ENCODE measurements at places on chromosomes 1 and 21.

DNA sequence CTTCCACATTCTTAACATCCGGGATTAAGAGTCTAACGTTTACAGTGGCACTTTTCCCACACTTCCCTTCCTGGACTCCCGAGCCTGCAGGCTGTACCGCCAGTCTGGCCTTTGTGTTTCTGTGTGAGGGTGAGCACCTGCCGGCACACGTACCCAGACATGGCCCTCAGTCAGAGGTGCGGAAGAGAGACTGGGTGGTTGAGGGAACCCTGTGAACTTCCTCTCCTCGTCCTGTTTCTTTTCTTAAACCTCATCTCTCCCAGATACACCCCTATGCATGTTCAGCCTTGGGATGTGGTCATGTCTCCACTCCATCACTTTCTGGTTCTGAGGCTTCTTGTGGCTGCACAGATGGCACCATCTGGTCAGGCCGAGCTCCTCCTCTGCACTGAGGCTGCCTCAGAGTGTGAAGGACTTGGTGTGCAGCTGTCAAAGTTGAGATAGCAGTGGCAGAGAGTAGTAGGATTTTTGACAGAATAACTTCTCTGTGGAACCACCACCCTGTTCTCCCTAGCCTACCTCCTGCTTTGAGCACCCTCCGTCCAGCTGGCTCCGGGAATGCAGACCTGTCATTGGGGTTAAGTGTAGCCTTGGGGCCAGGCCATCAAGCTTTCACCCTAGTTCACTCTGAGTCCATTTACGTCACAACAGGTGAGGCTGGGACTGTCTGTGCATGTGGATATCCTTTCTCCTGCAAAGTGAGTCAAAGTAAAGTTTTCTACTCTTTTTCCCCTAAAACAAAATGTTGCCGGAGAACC, 31.4 kb downstream of the VASH2 start:
- no peak for DNase-seq

DNA sequence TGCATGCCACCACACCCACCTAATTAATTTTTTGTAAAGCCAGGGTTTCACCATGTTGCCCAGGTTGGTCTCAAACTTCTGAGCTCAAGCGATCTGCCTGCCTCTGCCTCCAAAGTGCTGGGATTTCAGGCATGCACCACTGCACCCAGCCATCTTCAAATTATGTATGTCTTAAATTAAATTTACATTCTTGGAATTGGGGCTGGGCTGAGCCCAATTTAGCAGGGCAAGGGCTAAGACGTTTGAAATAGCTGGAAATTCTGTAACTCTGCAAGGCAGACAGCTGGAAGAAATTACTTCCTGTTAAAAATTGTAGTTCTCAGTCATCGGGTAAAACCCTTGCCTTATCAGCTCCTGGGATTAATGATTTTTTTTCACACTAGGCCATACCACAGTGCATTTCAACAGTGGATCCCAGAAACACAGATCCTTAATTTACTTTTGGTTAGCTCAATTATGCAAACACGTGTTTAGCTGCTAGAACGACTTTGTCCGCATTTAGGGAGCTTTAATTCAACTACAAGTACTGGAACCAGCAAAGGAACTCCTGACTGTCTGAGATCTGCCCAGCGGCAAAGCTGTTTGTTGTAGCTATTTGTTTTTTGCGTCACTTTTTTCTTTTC, 83.3 kb downstream of the OLFML3 start:
- no peak for DNase-seq

GRCh38 chr1:230819976-230820375, 48.3 kb downstream of the C1orf198 start:
- DNase-seq, result no peak

GRCh38 chr1:238439511-238439910, 548.8 kb upstream of the ZP4 start:
- no peak for DNase-seq

DNA sequence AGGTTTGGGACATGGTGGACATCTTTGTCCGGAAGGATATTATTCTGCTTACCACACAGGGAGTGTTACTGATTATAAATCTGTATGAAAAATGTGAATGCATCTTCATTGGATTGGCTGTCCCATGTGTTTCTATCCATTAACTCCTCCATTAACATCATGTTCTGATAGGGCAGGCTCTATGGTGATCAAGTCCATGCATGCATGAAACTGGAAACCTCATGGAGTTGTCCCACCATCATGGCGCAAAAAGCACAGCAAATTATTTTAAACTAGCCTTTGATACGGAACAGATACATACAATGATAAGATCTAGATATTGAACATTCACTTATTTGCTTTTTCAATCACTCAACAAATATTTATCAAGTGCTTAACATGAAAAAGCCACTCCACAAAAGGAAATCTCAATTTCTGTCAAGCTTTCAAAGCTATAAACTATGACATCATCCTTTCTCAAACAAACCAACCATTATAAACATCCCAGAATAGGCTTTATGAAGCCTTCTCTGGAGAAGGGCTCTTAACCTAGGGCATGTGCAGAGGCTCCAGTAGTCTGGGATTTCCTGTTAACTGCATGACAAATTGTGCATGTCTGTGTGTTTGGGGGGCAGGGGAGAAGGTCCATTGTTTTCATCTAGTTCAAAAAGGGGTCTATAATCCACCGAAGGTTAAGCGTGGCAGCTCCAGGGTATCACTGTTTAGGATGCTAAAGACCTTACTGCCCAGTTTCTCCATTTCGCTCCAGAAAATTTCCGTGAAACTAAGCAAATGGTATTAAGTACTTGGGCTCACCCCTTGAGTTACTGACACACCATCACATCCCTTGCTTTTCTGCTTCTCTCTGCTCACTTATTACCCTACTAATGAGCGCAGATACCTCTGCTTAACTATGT, 46.1 kb downstream of the ADAMTS1 start:
- no peak for DNase-seq

- DNase-seq, result no peak
Measured at GRCh38 chr1:87151500-87152421, 176.9 kb upstream of the LMO4 start.
